ENCODE measurements at places on chromosomes 11 and 22. TPM values are rescaled to one million over a fixed set of nuclear protein-coding genes. Genes with fewer than 3 reads are reported as not detected.

The TOB2 gene
- total RNA-seq, result 27.2 TPM

GRCh38 chr11:102630598-102631448 lies 5.7 kb upstream of the MMP20 start:
- H3K36me3 ChIP-seq, result no peaks in the 10 kb centered on the region
- DNase-seq, result no peak
- H3K4me3 ChIP-seq, result no peak overlapping the region
- H3K27me3 ChIP-seq, result no peaks in the 10 kb centered on the region
- no peak overlapping the region for H3K27ac ChIP-seq

- H3K36me3 ChIP-seq, result no peaks in the 10 kb centered on the region
- no peaks in the 10 kb centered on the region for H3K27me3 ChIP-seq
- peaks cover 4% of the 10 kb centered on the region for H3K4me1 ChIP-seq
- H3K4me3 ChIP-seq, result no peak overlapping the region
- H3K27ac ChIP-seq, result no peak overlapping the region
Measured at GRCh38 chr11:120125024-120125423, 12.9 kb downstream of the TRIM29 start.

DNA sequence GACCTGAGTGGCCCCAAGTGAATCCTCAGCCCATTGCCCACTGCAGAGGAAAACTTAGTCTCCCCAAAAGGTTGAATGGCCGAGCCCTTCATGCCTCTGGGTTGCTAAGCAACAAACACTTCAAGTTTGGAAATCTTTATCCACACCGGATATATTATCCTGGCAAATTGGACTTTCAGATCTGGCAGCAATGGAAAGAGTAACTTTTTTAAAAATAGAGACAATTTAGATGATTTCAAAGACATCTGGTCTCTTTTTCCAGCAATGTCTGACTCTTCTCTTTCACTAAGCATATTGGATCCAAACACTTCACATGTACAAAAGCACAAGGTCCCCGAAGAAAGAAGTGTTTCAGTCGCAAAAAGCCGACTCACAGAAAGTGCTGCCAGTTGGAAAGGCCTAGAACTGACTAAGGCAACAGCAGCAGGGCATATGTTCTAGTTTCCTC lies 505.3 kb downstream of the SOX6 start:
- no peak overlapping the region for H3K27ac ChIP-seq
- no peak overlapping the region for H3K4me3 ChIP-seq
- no peaks in the 10 kb centered on the region for H3K36me3 ChIP-seq

GRCh38 chr11:116421529-116422185 lies 351.1 kb downstream of the BUD13 start:
- no peak for DNase-seq
- no peaks in the 10 kb centered on the region for H3K27me3 ChIP-seq
- H3K4me3 ChIP-seq, result no peak overlapping the region
- no peaks in the 10 kb centered on the region for H3K4me1 ChIP-seq

DNA sequence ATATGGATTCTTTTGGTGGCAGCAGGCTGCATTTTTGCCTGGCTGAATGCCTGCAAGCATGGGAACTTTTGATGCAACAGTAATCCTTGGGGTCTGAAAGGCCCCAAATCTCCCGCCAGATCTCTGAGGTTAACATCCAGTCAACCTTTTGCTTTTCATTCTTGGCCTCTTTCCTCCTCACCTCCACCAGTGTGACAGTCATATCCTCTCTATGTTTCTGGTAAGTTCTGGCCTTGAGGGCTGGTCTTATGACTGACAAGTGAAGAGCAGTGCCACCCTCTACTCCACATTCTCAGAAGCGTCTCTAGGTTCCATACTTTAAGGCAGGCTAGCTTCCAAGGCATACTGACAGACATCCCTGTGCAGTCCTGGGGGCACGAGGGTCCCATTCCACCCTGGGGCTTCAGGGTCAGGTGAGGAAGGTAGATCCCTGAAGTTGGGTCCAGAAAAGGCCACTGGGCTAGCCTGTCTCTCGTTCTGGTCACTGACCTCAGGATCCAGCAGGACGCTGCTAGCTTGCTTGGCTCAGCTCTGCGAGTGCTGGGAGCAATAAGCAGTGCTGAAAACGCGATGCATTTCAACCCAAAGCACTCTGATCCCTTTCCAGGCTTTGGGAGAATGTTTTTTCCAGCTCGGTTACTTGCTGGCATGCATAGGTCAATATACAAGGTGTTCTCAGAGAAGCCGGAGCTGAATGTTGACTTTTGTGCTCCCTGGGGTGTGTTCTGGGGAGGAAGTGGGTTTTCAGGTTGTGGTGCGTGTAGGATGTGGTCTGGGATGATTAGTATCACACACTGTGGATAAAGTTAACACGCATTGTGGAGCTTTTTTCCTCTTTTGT lies 75.2 kb downstream of the PTPRJ start:
- peaks cover 31% of the 10 kb centered on the region for H3K4me1 ChIP-seq
- no peak overlapping the region for H3K4me3 ChIP-seq
- DNase-seq, result no peak
- no peaks in the 10 kb centered on the region for H3K27me3 ChIP-seq

DNA sequence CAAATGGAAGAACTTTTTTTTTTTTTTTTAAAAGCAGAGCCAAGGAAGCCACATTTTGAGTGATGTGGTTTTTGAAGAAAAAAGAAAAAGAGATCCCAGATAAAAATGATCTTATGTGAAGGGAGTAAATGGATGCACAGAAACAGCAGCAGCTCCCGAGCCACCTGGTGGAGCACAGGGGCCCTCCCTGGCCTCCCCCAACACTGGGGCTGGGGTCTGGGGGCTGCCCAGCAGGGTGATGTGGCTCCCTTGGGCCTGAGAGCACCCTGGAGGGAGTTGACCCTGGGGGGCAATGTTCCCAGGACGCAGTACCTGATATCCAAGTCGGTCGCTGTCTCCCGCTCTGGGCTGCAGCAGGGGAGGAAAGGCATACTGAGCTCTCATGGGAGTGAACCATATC lies 26.5 kb upstream of the KCNJ11 start:
- H3K27me3 ChIP-seq, result no peaks in the 10 kb centered on the region
- H3K4me3 ChIP-seq, result no peak overlapping the region
- DNase-seq, result no peak
- H3K36me3 ChIP-seq, result no peaks in the 10 kb centered on the region
- H3K4me1 ChIP-seq, result peaks cover 44% of the 10 kb centered on the region
- no peak overlapping the region for H3K27ac ChIP-seq

All from body of pancreas (tissue), 4 donors.